IPS-NIHi11 (cell line): ENCODE measurements at places on chromosomes 1 and 21.

DNA sequence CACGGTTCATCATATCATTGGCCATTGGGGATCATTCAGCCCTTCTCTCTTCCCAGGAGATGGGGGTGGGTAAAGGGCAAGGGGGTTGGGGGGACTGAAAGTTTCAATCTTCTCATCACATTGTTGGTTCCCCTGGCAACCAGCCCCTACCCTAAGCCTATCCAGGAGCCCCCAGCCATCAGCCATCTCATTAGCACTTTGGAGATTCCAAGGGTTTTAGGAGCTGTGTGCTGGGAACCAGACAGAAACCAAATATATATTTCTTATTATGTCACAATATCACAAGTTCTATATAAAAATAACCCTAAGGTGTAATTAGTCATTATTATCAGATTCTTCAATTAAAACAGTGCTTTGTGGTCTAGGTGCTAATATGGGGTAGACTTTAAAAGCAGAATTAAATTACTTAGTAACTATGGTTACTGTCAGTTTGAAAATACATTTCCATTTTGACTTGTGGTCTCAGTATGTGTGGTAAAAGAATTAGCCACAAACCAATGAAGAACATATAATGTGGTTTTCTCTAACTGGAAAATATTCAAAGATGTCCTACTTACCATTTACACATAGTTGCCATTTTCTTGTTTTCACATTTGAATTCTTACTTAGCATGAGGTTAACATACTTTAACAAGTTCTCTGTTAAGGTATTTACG lies 28.1 kb downstream of the IL23R start:
- no peak for DNase-seq

- peak; percentile 67 for DNase-seq
These were observed 317.6 kb upstream of the PROX1 start for GRCh38 chr1:213669964-213670691.

DNA sequence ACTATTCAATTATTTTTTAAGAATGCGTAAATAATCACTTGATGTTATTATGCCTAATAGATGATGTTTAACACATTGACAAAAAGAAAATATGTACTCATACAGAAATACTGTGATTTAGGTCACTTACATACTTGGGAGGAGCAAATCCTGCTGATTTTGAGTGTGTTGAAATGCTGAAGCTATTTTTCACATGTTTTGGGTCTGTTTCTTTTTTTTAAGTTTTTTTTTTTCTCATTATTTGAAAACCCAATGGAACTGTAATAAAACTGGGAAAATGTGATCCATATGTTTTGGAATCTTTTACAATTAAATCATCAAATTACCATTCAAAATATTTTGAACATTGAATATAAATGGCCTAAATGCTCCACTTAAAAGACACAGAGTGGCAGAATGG lies 366.2 kb upstream of the ADAMTS5 start:
- DNase-seq, result no peak

GRCh38 chr21:26167593-26167992 lies 3.0 kb downstream of the APP start:
- no peak for DNase-seq

DNA sequence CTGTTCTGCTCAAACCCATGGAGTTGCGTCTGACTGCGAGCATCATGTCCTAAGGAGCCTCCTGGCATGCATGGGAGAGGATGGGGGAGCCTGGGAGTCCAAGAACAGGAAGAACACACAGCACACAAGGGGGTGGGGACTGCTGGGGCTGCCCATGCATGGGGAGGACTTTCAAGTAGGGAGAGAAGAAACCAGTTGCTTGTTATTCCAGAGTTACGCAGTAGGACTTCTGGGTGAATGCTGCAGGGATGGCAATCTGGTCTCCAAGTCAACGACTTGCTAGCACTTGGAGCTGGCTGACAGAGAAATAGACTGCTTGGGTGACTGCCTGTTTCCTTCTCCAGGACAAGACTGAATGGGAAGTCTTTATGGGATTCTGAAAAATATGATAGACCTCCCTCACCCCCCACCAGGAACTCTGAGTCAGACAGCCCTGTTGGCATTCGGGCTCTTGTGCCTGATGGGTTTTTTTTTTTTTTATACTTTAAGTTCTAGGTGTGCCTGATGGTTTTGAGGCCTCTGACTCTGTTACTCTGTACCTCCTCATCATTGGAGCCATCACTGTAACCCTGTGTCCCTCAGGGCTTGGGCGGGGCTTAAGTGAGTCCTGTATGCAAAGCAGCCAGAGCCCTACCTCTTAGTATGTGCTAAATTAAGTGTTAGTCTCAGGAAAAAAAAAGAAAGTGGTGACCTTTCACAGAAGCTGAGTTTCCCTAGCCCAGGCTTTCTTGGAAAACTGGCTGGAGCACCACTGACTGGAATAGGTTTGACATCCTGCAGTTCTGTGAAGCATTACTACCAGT lies 30.3 kb downstream of the MAP3K21 start:
- DNase-seq, result no peak

- no peak for DNase-seq
These were observed 144.8 kb downstream of the NR5A2 start for GRCh38 chr1:200172311-200172710.

- DNase-seq, result no peak
These were observed 784.5 kb downstream of the USP25 start for GRCh38 chr21:16514316-16514715.

- DNase-seq, result no peak
These were observed 105.7 kb upstream of the COL6A1 start for GRCh38 chr21:45875881-45876280.

DNA sequence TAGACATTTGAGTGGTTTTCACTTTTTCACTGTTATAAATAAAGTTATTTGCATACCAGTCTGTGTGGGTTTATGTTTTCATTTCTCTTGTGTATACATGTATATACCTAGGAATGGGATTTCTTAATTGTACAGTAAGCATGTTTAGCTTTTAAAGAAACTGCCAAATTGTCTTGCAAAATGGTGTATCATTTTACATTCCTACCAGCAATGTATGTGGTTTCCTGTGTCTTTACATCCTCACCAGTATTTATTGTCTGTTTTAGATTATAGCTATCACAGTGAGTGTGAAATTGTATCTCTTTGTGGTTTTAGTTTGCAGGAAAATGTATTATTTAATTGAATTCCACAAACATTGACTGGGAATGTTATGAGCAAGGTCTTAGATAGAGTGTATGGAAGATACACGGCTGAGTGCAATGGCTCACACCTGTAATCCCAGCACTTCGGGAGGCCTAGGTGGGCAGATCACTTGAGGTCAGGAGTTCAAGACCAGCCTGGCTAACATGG lies 57.3 kb downstream of the MACF1 start:
- DNase-seq, result no peak

GRCh38 chr1:221015159-221015790 lies 136.0 kb downstream of the HLX start:
- no peak for DNase-seq

- no peak for DNase-seq
These were observed 56.7 kb downstream of the UCK2 start for GRCh38 chr1:165884009-165884689.

GRCh38 chr1:44862829-44863401 lies 19.9 kb upstream of the PTCH2 start:
- no peak for DNase-seq

GRCh38 chr1:67953301-67953700 lies 97.1 kb downstream of the DIRAS3 start:
- DNase-seq, result no peak
